CD8-positive, alpha-beta memory T cell (primary cell): ENCODE measurements at places on chromosomes 3 and 15. TPM values are rescaled to one million over a fixed set of nuclear protein-coding genes. Genes with fewer than 3 reads are reported as not detected.

The GABRG3 gene
- total RNA-seq = not detected

DNA sequence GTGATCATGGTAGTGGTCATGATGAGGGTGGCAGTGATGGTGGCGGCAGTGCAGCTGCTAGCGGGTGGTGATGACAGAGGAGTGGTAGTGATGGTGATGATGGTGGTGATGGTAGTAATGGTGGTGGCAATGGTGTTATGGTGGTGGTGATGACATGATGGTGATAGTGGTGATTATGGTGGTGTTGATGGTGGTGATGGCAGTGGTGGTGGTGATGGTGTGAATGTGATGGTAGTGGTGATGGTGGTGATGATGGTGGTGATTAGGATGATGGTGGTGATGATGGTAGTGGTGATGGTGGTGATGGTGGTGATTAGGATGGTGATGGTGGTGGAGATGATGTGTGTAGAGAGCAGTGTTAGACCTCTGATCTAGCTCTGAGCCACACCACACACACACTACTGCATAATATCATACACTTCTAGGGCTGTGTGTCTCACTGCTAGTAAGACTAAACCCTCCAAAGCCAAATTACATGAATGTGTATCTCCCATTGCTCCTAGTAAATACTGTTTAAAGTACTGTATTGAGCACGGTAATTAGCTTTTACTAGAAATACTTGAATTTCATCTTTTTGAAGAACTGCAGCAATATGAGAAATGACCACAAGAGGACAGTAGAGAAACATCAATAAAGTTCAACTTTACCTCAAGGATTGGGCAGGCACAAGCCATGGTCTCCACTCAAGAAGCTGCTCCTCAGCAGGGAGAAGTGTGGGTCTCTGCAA is 28.8 kb downstream of the TMED3 start:
- H3K27ac ChIP-seq = no peak overlapping the region
- no peaks in the 10 kb centered on the region for H3K4me1 ChIP-seq
- H3K4me3 ChIP-seq = no peak overlapping the region
- H3K36me3 ChIP-seq = no peaks in the 10 kb centered on the region

The ASB14 gene
- not detected for total RNA-seq

DNA sequence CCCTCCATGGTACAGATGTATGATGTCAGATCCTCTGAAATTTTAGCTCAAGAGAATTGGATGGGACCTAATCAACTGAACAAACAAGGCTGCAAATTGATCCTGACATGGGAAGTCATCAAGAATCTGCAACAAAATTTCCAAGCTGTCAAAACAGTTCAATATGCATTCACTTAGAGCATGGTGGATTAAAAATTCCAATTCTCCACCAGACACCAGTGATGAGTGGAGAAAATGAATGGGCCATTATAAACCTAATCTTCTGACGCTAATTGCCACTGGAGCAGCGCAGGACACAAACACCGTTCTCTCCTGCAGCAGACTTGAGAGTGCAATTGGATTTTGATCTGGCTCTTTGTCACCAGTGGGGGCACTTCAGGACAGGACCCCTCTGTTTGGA is 94.2 kb downstream of the MINAR1 start:
- DNase-seq = no peak
- H3K36me3 ChIP-seq = no peaks in the 10 kb centered on the region
- no peak overlapping the region for H3K27ac ChIP-seq
- H3K27me3 ChIP-seq = no peaks in the 10 kb centered on the region
- H3K4me1 ChIP-seq = no peaks in the 10 kb centered on the region

The DLL4 gene
- not detected for total RNA-seq

DNA sequence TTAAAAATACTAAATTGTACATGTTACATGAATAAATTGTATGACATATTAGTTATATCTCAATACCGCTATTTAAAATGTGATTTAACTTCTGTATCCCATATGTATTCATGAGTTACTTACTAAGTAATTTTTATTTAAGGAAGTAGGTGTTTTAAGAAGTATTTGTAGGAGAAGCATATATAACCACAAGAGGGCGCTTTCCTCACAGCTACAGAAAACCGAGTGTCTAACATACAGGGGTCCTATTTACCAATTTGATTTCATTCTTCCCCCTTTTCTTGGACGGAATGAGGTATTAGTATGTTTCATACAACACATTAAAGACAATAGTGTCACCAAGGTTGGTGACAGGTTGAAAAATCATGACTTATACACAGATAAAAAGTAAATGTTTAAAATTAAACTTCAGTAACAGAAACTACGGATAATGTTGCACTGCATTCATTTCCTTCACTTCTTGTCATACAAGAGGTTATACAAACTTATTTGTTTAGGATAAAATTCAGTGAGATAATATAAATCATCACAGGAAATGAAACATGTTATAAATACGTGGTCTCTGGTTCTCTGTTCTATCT is 253.6 kb downstream of the MAGI1 start:
- no peaks in the 10 kb centered on the region for H3K27me3 ChIP-seq
- no peak overlapping the region for H3K27ac ChIP-seq
- no peak overlapping the region for H3K4me3 ChIP-seq
- no peak for DNase-seq

GRCh38 chr15:47383801-47384200 is 333.5 kb upstream of the SEMA6D start:
- no peak overlapping the region for H3K4me3 ChIP-seq
- H3K36me3 ChIP-seq = no peaks in the 10 kb centered on the region
- no peak for DNase-seq
- no peaks in the 10 kb centered on the region for H3K4me1 ChIP-seq
- H3K27me3 ChIP-seq = no peaks in the 10 kb centered on the region
- no peak overlapping the region for H3K27ac ChIP-seq

The CDHR4 gene
- total RNA-seq = not detected

GRCh38 chr3:133393691-133394474 is 6.0 kb upstream of the BFSP2 start:
- H3K4me1 ChIP-seq = no peaks in the 10 kb centered on the region
- no peak overlapping the region for H3K4me3 ChIP-seq
- no peak for DNase-seq
- no peaks in the 10 kb centered on the region for H3K36me3 ChIP-seq
- no peaks in the 10 kb centered on the region for H3K27me3 ChIP-seq

GRCh38 chr3:146550743-146551510 is 6.5 kb upstream of the PLSCR1 start:
- no peaks in the 10 kb centered on the region for H3K27me3 ChIP-seq
- H3K4me1 ChIP-seq = peaks cover 12% of the 10 kb centered on the region
- no peak overlapping the region for H3K4me3 ChIP-seq
- H3K36me3 ChIP-seq = no peaks in the 10 kb centered on the region
- H3K27ac ChIP-seq = no peak overlapping the region

- H3K4me3 ChIP-seq = no peak overlapping the region
- no peaks in the 10 kb centered on the region for H3K27me3 ChIP-seq
- H3K27ac ChIP-seq = no peak overlapping the region
- no peaks in the 10 kb centered on the region for H3K36me3 ChIP-seq
Observed at GRCh38 chr3:103699228-103699627, 1264.4 kb downstream of the ZPLD1 start.

GRCh38 chr15:55106155-55106554 is 90.6 kb downstream of the RSL24D1 start:
- no peaks in the 10 kb centered on the region for H3K36me3 ChIP-seq
- H3K4me1 ChIP-seq = no peaks in the 10 kb centered on the region
- no peaks in the 10 kb centered on the region for H3K27me3 ChIP-seq
- no peak for DNase-seq
- no peak overlapping the region for H3K27ac ChIP-seq

- H3K4me1 ChIP-seq = no peaks in the 10 kb centered on the region
- no peaks in the 10 kb centered on the region for H3K27me3 ChIP-seq
- no peak for DNase-seq
- H3K4me3 ChIP-seq = no peak overlapping the region
- no peak overlapping the region for H3K27ac ChIP-seq
Observed at GRCh38 chr3:127264292-127264691, 23.6 kb downstream of the PRR20G start.

- H3K27ac ChIP-seq = no peak overlapping the region
- H3K4me3 ChIP-seq = no peak overlapping the region
- no peak for DNase-seq
- H3K4me1 ChIP-seq = no peaks in the 10 kb centered on the region
- H3K36me3 ChIP-seq = no peaks in the 10 kb centered on the region
- H3K27me3 ChIP-seq = no peaks in the 10 kb centered on the region
Observed at GRCh38 chr3:74661672-74662071, 47.2 kb upstream of the CNTN3 start.
